Hypothalamus (tissue), 51 donors: ENCODE measurements at places on chromosomes 13 and 19.

DNA sequence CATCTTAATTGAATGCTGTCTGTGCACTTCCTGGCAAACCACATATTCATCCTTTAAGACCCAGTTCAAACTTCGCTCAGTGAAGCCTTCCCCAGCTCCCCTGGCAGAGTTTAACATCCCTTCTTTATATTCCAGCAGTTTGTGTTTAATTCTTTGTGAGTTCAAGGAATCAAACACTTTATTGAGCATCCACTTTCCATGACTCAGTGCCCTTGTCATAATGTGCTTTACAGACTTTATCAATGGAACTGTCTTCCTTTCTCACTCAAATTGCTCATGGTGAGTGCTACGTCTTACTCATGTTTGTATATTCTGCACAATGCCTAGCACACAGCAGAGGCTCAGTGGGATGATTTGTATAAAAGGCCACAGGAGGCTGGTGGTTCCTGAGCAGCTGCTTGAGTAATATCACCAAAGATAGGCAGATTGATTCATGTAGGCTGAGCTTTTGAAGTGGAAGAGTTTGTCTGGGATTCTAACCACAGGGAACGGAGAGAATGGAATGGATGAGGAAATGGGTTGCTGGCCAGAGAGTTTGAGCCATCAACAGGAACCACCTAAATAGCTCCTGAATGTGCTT lies 44.2 kb downstream of the SERTM1 start:
- no peak for DNase-seq

- no peak for DNase-seq
These were observed 36.7 kb upstream of the STK24 start for GRCh38 chr13:98613591-98613990.

GRCh38 chr19:41456342-41456918 lies 13.5 kb downstream of the ERICH4 start:
- no peak for DNase-seq

GRCh38 chr13:82627183-82627582 lies 1255.1 kb downstream of the SLITRK1 start:
- no peak for DNase-seq

GRCh38 chr13:67043901-67044300 lies 186.2 kb downstream of the PCDH9 start:
- no peak for DNase-seq

GRCh38 chr13:97758317-97758716 lies 195.2 kb upstream of the IPO5 start:
- no peak for DNase-seq

DNA sequence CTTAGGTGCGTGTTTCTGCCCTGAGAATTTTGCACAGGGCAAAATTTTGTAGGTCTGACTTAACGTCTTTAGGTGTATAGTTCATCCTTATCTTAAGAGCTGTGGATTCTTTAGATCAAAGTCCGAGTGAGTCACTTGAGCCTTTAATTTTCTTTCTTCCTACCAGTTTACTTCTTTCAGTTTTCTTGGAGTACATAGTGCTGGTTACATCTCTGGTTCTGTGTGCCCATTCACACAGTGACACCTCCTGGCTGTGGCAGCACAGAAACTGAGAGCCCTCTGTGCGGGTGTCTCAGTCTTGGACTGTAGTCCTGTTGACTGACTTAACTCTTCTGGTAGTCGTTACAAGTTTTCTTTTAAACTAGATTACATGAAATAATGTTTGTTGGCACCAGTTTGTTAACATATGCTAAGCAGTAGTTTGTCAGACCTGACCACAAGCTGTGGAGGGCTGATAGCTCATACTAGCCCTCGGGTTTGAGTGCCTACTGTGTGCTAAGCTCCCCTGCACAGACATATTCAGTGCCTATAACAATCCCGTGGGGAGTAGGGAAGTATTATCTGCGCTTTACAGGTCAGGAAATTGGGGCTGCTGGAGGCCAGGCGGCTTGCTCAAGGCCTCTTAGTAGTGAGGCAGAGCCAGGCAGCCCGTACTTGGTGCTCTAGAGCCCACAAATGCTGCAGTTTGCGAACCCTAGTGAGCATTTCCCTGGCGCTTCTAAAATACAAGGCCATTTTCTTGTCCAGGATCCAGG lies 1.6 kb downstream of the GATAD2A start:
- no peak for DNase-seq

- DNase-seq, result no peak
These were observed 149.1 kb upstream of the STARD13 start for GRCh38 chr13:33434676-33435075.

DNA sequence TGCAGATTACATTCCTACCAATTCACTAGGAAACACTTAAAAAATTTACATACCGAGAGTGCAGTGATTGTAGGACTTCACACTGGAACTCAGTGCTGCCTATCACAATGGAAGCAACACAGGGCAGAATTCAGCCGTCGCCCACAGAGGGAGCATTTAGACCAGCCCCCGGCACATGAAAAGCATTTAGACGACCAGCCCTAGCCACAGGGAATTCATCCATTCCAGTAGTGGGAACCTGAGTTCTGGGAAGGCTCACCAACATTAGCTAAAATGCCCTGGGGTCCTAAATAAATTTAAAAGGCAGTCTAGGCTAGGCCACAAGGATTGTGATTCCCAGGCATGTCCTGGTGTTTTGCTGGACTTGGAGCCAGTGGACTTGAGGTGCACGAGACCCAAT lies 155.2 kb downstream of the LIG4 start:
- no peak for DNase-seq

GRCh38 chr19:1395194-1396018 lies 5.9 kb downstream of the GAMT start:
- DNase-seq, result no peak
